ENCODE measurements at places on chromosomes 1 and 21.
A peak's percentile ranks its signal among the peaks of the same experiment; 100 is the strongest.

- no peak for DNase-seq
These were observed 152.2 kb upstream of the KRTAP19-8 start for GRCh38 chr21:31190516-31190915.

DNA sequence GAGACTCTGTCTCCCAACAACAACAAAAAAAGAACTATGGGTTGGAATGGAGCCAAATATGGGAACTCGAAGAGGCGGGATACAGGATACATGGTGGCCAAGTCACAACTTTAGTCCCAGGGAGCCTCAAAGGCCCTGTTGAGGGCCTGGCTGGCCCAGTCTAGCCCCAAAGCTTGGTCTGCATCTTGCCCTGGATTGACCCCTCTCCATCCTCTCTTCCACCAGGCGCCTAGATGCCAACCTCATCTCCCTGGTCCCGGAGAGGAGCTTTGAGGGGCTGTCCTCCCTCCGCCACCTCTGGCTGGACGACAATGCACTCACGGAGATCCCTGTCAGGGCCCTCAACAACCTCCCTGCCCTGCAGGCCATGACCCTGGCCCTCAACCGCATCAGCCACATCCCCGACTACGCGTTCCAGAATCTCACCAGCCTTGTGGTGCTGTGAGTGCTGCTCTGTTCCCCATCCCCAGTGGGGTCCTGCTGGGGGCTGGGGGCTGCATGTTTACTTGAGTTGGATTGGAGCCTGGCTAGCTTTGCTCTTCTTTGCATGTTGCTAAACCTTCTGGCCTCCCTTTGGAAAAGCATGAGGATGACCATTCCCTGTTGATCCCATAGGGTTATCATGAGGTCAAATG, 65.5 kb downstream of the UBE2T start:
- DNase-seq, result no peak

DNA sequence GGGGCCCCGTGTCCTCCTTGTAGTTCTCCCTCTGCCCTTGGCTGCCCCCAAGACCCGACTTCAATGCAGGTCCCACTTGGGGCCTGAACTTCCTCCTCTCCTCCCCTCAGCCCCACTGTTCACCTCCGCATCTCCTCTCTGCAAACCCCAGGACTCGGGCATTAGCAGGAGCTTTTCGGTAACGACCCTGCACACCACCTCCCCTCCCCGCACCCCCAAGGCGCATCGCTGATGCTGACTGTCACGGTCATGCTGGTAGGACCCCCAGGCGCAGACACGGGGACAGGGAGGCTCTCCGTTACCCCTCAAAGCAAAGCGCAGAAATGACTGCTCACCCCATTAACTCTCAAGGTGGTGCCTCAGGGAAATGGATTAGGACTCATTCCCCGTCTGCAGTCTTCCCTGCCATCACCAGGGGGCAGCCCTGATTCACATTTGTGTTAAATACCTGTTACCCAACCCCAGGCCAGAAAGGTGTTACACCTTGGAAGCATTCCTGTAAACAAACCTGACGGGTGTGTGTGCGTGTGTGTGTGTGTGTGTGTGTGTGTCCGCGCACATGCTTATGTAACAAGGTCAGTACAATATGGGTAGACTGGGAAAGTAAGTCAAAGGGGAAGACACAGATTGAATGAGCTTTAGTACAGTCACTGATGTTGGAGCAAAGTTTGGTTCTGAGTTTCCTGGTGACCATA, 6.4 kb upstream of the GUCA2B start:
- peak; percentile 23 for DNase-seq

GRCh38 chr1:41691424-41691823, 206.9 kb upstream of the EDN2 start:
- no peak for DNase-seq

GRCh38 chr1:109501644-109502363, 7.7 kb downstream of the AMIGO1 start:
- no peak for DNase-seq

GRCh38 chr1:27569088-27569460, 34.9 kb downstream of the AHDC1 start:
- no peak for DNase-seq

- no peak for DNase-seq
These were observed 3.4 kb upstream of the WNT2B start for GRCh38 chr1:112505400-112505785.

GRCh38 chr1:47919113-47919833, 77.9 kb downstream of the TRABD2B start:
- no peak for DNase-seq

DNA sequence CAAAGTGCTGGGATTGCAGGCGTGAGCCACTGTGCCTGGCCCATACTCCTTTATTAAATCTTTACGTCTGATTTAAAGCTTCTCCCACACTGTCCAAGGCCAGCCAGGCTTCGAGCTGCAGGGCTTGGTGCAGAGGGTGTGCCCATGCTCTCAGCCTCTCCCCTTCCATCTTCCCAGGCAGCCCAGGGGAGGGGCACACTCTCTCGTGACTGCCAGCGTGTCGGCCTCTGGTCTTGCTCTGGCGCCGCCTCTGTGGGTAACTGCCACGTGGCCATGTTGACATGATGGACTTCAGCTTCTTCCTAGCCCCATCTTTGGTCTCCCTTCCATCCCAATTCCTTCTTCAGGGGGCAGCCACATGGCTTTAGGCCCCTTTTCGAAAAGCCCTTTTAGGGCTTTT, 4.7 kb downstream of the GPR137B start:
- no peak for DNase-seq

- DNase-seq, result no peak
These were observed 70.8 kb upstream of the COA6 start for GRCh38 chr1:234302354-234302962.

DNA sequence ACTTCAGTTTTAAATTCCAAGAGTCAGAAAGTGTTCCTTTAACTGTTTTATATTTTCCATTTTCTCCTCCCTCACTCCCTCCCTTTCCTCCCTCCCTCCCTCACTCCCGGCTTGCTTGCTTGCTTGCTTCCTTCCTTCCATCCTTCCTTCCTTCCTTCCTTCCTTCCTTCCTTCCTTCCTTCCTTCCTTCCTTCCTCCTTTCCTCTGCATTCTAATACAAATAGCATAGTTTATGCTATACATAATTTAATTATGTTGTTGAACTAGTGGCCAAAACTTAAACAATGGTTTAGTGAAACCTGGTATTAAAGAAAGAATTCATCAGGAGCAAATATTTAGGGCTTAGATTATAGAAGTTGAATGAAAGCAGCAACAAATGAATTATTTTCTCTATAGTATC, 188.5 kb upstream of the OLFM3 start:
- no peak for DNase-seq

GRCh38 chr1:2477309-2477708, 1.2 kb downstream of the PLCH2 start:
- DNase-seq, result no peak

DNA sequence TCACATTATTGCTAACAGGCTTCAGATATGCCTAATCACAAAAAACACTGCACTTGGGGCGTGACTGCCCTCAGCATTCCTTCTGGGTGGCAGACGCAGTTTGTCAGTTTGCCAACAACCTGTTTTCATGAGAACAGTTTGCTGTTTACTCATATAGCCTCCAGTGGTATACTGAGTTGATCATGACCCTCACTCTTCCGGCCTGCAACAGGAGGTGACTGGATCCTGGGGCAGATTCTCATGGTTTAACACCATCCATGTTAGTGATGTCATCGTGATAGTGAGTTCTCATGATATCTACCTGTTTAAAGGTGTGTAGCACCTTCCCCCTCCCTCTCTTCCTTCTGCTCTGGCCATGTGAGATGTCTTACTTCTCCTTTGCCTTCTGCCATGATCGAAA, 555.2 kb downstream of the PLPP3 start:
- no peak for DNase-seq

DNA sequence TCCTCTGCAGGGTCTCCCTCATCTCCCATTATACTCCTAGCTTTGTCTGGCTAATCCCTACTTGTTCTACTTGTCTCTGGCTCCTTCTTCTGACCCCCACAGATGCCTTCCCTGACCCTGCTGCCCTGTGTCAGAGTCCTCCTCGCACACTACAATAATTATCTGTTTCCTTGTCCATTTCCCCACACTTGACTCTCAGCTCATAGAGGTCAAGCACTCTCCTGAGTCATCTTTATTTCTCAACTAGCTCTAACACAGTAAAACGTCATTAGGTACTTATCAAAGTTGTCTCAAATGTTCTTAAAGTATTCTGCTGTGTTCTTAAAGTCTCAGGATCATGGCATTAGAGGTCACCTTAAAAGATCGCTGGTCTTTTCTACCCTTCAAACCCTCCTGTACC, 47.1 kb downstream of the C8A start:
- no peak for DNase-seq

GRCh38 chr1:15260418-15261154, 13.6 kb downstream of the FHAD1 start:
- no peak for DNase-seq

DNA sequence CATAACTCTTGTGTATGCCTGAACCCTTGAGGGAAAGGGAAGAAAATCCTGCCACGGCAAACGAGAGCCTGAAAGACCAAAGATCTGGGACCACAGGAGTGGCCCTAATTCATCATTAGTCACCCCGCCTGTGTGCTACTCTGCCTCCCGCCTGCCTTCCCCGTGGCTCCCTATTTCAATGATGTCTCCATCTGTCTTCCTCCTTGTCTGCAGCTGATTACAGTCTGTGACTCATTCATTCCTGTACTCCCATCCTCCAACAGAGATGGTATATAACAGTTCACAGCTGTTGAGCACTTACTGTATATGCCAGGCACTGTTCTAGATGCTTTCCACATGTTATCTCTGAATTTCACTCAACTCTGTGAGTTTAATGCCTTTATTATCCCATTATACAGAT, 96.6 kb downstream of the SEC16B start:
- DNase-seq, result peak; percentile 93

DNA sequence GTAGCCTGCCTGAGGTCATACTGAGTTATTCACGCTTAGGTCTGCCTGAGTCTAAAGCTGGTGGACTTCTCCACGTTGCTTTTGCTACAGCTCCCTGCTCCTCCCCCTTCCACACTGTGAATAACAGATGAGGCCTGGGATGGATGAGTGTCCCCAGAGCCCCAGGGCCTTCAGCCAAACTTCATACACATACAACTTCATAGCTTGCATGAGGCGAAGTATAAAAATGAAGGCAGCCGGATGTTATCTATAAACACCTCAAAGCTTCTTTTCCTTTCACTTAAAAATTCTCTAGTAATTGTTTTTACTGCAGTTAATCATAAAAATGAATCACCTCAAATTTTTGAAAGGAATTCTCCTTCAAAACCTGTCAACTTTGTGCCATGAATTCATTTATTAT, 70.2 kb downstream of the DAB1 start:
- peak; percentile 42 for DNase-seq

GRCh38 chr1:158818560-158818959, 12.6 kb upstream of the MNDA start:
- DNase-seq, result no peak

- DNase-seq, result no peak
These were observed 3.6 kb downstream of the CRYBG2 start for GRCh38 chr1:26350343-26350700.

- DNase-seq, result no peak
These were observed 590 bp downstream of the TMOD4 start for GRCh38 chr1:151175041-151175741.

DNA sequence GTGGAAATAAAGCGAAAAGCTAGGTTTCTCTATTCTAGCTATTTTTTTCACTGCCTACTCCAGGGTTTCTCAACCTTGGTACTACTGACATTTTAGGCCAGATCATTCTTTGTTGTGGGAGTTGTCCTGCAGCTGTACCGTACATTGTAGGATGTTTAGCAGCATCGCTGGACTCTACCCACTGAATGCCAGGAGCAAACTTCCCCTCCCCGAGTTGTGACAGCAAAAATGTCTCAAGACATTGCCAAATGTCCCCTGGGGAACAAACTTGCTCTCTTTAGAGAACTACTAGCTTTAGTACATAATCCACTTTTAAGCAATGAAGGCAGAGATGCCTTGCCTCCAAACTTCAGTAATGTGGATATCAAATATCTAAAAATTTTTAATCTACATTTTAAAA, 122.8 kb downstream of the PLPPR5 start:
- DNase-seq, result no peak

DNA sequence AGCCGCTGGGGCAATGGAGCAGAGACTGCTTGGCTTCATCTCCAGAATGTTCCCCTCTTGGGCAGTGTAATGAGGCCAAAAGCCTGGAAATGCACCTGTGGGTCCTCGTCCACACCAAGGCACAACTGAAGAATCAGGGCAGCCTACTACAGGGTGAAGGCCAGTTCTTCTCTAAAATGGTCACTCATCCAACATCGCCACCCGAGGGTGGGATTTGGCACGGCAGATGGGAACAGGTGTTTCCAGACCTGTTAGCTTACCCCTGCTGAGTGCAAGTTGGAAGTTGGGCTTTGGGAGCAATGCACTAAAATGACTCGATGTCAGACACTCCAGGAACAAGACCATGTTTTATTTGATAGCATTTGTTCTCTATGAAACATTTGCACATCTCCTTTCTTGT, 543.7 kb downstream of the NPHP4 start:
- DNase-seq, result no peak

DNA sequence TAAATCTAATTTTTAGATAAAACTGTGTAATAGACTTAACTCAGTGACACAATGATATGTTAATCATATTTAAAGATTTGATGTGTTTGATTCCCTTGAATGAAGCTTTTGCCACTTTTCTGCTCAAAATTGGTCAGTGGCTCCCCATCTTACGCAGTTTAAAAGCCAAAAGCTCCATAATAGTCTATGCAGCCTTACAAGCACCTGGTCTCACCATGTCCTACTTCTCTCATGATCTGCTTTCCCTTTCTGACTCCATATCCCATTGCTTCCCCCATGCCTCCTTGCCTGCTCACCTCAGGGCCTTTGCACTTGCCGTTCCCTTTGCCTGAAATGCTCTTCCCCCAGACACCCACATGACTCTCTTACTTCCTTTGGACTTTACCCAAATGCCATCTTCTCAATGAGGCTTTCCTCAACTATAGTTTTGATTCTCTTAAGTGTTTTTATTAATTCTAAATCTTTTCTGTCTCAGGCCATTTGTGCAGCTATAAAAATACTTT, 1.9 kb downstream of the ZBTB8A start:
- no peak for DNase-seq

GRCh38 chr1:91997607-91998195, 32.1 kb upstream of the EPHX4 start:
- peak; percentile 25 for DNase-seq

DNA sequence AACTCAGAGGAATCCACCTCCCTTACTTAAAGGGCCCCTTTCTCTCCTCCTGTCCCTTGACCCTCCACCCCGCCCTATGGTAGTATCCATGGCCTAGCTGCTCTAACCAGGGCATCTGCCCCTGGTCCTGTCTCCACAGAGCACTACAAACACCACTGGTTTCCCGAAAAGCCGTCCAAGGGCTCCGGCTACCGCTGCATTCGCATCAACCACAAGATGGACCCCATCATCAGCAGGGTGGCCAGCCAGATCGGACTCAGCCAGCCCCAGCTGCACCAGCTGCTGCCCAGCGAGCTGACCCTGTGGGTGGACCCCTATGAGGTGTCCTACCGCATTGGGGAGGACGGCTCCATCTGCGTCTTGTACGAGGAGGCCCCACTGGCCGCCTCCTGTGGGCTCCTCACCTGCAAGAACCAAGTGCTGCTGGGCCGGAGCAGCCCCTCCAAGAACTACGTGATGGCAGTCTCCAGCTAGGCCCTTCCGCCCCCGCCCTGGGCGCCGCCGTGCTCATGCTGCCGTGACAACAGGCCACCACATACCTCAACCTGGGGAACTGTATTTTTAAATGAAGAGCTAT, 1.7 kb downstream of the BTG2 start:
- no peak for DNase-seq

- no peak for DNase-seq
These were observed 91.0 kb downstream of the OLFML2B start for GRCh38 chr1:161932668-161933067.

GRCh38 chr1:245105815-245106410, 48.9 kb upstream of the KIF26B start:
- no peak for DNase-seq

- DNase-seq, result no peak
These were observed 3.7 kb downstream of the LYPLAL1 start for GRCh38 chr1:219177363-219177762.
